ENCODE measurements at places on chromosomes 2 and 18.

- peak; percentile 27 for ATAC-seq
Observed at GRCh38 chr2:241804326-241805229, 4.4 kb upstream of the NEU4 start.

GRCh38 chr18:11105463-11105862, 43.9 kb downstream of the PIEZO2 start:
- ATAC-seq, result no peak

GRCh38 chr18:22348521-22349316, 69.0 kb downstream of the CTAGE1 start:
- peak; percentile 80 for ATAC-seq

- ATAC-seq, result no peak
Observed at GRCh38 chr2:177888581-177888980, 184.0 kb downstream of the PDE11A start.

- ATAC-seq, result peak; percentile 72
Observed at GRCh38 chr18:78639006-78639950, 340.3 kb upstream of the SALL3 start.

- ATAC-seq, result no peak
Observed at GRCh38 chr2:105252271-105252670, 10.7 kb downstream of the GPR45 start.

DNA sequence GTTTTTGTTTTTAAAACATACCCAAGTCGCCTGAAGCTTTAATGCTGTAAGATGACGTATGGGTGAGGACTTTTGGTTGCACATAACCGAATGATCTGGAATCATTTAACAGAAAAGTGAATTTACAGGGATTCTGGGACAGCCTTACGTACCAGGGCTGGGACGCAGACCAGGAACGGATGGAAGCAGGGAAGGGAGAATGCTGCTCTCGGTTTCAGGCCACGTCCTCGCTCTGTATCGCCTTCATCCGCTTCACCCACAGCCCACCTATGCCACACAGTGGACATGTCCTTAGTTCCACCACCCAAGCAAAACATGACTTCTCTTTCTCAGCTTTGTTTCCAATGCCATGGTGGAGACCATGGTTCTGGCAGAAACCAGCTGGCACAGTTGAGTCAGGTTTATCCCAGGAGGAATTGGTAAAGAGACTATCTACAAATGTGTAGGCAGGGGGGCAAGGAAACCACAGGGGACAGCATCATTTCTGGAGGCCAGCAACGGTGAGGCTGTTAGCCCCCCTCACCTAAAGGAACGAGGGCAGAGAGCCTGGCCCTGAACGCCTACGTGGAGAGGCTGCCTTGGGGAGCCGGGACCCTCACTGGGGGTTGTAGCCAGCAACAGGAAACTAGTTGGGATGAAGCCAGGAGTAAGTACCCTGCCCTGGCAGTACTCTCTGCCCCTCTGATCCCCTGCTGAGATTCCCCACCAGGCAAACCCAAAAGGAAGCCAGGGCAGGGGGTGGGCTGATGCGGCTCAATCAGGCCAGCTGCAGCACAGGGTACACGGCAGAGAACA, 132.5 kb downstream of the NDUFA10 start:
- no peak for ATAC-seq

GRCh38 chr2:74860521-74860920, 26.6 kb downstream of the HK2 start:
- ATAC-seq, result no peak

DNA sequence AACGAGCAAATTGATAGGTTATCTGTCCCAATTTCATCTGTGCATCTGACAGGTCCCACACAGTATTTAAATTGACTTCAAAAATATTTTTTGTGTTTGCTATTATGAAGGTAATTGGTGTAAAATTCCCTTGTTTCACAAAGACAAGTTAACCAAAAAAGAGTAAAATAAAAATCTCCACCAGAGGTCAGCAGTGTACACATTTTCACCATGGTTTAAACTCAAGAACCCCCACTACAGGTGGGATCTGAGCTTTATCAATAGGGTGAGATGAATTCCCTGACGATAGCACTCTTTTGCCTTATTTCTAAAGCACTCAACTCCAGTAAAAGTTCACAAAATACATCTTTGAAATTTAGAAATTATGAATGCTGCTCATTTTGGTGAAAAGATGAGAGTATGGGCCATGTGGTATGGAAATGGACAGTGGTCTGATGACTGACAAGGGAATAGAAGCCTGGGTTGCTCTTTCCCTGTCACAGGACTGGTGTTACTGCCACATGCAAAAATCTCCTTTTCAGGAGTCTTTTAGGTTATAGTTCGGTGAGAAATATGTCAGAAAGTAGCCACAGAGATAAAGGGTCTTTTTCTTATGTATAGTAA, 68.0 kb downstream of the SERPINB8 start:
- ATAC-seq, result no peak

GRCh38 chr2:117269574-117269973, 544.9 kb upstream of the DDX18 start:
- ATAC-seq, result no peak

DNA sequence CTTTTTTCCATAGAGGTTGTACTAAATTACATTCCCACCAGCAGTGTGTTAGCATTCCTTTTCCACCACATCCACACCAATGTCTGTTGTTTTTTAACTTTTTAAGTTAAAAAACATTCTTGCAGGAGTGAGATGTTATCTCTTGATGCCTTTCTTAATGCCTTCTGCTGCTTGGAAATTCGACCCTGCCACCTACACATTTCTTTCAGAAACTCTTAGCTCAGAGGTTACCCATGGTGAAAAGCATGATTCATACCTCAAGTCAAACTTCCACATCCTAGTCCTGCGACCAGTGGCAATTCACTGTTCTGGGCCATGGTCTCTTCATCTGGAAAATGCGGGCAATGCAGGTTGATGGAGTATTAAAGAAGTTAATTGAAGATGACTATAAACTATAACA, 12.7 kb upstream of the HNMT start:
- no peak for ATAC-seq

DNA sequence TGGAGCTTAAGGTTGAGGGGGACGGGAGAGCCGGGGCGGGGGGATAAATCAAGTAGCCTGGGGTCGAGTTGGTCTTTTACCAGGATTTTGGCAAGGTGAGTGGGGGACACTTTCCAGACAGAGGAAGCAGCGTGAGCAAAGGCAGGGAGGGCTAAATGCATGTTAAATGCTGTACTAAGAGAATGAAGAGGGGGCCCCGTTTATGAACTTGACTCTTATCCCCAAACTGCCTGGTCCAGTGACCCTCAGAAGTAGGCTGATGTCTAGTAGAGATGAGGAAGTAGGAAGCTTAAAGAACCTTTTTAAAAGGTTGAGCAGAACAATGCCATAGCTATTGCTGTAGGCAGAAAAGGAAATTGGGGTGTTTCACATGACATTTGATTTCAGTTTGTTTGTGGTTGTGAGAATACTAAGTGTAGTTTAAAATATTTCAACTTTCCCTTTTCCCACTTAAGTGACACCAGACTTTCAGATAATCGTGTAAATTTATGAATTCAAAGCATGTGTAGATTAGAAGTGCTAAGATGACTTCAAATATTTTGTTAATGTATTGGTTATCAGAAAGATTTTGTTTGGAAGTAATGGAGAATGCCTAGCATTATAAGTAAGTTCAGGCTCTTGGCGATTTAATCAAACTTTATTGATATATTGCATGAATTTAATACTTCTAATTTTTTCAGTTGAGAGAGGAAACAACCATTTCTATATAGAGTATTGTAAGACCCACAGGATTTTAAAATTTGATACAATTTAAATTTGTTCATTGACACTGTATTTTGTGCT, 1.8 kb downstream of the REL start:
- ATAC-seq, result no peak

GRCh38 chr2:238872628-238873380, 24.9 kb downstream of the TWIST2 start:
- no peak for ATAC-seq

DNA sequence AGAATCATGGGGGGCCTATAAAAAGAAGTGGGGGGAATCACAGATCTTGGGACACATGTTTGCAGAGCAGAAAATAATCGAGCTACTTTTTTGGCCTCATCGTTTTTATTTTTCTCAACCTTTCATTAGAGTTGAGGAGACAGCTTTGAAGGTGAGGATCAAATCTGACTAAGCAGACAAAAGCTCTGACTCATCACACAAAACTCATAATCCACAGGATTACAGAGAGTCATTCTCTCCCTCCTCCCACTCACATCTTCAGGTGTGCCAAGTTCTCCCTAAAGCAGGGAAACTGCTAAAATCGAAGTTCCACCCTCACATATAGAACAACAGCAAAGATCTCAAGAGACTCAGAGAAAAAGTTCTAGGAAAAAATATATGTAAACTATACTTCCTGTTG, 15.6 kb downstream of the BAZ2B start:
- ATAC-seq, result peak; percentile 96

- ATAC-seq, result no peak
Observed at GRCh38 chr18:7512348-7512747, 54.8 kb upstream of the PTPRM start.

DNA sequence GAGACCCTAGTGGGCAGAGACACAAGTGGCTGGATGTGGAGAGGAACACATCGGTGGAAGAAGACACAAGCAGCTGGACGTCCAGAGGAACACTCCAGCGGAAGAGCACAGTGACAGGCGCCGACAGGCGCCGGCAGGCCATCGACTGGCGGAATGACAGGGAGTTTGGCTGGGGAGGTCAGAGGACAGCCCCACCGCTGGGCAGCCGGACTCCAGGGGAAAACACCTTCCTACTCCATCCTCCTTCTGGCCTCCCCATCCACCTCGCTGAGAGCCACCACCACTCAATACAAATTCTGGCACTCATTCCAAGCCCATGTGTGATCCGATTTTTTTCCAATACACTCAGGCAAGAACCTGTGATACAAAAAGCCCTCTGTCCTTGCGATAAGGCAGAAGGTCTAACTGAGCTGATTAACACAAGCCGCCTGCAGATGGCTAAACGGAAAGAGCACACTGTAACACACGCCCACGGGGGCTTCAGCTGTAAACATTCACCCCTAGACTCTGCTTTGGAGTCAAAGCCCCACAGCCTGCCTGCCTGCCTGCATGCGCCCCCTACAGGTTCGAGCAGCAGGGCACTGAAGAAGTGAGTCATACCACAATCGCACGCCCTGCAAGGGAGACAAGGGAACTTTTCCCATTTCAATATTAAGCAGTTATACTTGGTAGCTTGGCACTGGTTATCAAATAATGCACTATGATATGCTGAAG, 50.2 kb upstream of the LRP1B start:
- ATAC-seq, result no peak

- ATAC-seq, result no peak
Observed at GRCh38 chr2:145644820-145645302, 1124.9 kb upstream of the ZEB2 start.

DNA sequence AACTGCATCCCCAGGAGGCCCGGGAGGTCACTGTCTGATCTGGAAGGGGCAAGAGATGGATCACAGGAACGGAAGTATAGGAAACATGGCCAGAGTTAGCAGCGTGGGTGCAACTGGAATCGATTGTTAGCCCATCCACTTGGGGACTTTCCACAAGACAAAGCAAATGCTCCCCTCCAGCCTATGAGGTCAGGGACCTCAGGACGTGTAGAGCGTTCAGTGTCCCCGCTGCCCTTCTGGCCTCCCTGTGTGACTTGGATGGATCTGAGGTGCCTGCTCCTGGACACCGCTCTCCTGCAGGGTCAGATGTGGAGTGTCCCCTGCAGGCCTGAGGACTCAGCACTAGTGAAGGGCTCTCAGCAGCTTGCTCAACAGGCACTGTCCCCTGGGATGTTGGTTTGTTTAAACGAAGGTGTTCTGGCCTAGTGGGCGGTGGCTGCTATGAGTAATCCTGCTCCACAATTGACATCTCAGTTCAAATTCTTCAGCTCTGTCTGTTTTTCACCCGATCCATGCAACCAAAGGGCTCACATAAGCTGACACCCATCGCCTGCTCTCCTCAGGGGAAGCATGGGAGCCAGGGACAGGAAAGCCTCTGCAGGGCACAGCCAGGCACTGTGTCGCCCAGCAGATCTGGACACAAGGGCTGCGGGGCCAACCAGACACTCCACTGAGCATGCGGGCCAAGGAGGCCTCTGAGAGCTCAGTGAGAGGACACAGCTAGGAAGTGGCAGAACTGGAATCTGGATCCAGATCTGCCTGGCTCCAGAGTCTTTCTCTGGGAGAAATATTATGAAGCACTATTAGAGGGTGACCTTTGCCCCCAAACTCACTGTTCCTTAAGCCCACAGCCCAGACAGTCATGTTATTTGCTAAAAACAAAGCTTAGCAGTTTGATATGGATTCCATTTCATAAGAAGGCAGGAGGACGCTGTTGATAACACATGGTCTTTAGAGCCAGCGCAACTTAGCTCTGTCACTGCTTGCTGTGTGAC, 78.5 kb downstream of the RHOB start:
- ATAC-seq, result peak; percentile 59

DNA sequence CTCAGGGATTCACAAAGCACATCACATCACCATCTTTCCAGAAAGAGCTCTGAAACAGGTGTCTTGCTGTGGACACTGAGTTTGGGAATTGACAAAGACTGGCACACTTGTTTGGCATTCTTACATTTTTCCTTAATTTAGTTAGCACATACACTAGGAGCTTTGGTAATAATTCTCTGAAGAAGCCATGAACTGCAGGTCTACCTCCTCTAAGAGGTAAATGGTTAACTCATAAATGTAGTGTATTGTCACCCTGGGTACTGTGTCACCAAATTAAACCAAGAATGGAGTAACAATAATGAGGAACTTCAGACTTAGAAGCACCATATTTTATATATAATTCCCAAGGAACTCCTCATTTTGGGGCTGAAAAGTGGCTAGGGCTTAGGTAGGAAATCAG, 22.6 kb downstream of the EIF4E2 start:
- ATAC-seq, result no peak

DNA sequence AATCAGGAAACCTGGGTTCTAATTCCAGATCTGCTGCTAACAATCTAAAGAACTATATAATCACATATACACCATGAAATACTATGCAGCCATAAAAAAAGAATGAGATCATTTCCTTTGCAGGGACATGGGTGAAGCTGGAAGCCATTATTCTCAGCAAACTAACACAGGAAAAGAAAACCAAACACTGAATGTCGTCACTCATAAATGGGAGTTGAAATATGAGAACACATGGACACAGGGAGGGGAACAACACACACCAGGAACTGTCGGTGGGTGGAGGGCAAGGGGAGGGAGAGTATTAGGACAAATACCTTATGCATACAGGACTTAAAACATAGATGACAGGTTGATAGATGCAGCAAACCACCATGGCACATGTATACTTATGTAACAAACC, 33.2 kb downstream of the CDH2 start:
- ATAC-seq, result no peak

DNA sequence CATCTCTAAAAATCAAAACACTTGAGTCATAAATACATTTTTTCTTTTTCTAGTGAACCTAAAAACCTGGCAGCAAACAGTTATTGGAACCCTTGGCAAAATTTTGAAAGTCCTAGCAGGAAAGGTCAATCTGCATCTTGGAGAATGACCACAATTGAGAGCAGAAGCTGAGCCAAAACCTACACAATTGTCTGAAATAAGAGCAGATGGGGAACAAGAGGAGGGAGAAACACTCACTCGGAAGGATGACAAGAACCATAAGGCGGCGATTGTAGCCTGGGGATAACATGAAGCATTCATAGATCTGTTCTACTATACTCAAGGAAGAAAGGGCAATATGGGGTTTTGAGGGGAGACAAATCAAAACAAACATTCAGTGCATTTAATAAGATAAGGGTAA, 117.0 kb downstream of the CHN1 start:
- ATAC-seq, result no peak

- ATAC-seq, result no peak
Observed at GRCh38 chr2:151973013-151973900, 125.6 kb downstream of the CACNB4 start.

- ATAC-seq, result no peak
Observed at GRCh38 chr2:218357236-218358177, 850 bp downstream of the CATIP start.
